ENCODE measurements at places on chromosomes 3 and 15. TPM values are rescaled to one million over a fixed set of nuclear protein-coding genes. Genes with fewer than 3 reads are reported as not detected.

The GPR62 gene
- not detected for total RNA-seq

The IQCF5 gene
- not detected for total RNA-seq

DNA sequence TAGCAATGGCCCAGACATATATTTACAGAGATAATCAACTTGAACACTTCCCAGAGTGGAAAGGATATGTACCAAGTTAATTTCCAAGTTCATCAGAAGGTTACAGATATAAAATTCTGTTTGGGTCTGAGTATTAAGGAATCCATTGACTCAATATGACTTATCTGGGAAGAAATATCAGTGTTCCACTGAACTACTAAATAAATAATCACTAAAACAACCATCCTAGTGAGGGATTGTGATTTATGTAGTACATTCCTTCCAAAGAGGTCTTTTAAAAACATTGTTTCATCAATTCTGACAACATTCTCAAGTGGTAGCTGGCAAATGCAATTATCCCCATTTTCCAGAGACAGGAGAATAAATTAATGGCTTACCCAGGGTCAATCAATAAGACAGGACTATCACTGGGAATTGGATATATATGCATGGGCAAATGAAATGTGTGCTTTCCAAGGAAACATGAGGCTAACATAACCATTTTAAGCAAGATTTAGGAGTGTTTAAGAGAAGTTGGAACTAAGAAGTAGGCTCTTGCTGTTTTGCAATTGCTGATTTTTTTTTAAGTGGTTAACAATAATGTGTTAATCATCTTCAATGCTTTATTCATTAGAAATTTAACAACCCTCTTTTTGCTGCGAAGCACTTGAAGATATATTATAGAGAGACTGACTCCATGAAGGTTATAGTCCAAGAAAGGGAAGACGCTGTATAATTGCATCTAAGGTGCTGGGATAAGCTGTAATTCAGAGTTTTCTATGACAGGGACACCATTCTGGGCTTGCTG lies 37.9 kb downstream of the SLC9A9 start:
- H3K27ac ChIP-seq: no peak overlapping the region
- H3K27me3 ChIP-seq: no peaks in the 10 kb centered on the region
- DNase-seq: no peak

DNA sequence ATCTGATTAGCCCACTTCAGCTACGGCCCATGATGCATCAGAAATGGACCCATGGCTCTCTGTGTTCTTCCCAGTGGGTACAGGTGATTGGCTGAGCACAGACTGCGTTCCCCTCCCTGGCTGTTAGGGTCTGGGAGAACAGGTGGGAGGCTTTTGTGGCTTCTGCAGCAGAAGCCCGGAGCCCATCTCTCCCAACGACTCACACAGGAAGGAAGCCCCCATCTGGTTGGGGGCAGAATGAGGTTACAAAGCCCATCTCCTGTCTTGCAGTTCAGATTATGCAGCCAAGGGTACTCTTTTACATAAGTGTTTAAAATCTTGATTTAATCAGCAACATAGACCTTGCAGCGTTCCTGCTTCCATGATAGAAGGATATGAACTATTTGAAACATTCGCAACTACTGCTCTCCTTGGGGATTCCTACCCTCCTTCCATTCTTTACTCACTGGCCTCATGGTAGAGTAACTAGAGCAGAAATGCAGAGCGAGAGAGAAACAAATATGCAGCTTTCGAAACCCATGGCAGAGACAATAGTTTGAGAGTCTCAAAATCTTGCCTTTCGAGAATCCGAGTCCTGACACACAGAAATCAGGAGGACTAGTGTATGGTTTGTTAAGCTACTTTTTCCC lies 291.3 kb downstream of the TLE3 start:
- DNase-seq: no peak
- no peak overlapping the region for H3K4me3 ChIP-seq
- no peaks in the 10 kb centered on the region for H3K36me3 ChIP-seq
- no peak overlapping the region for H3K27ac ChIP-seq

DNA sequence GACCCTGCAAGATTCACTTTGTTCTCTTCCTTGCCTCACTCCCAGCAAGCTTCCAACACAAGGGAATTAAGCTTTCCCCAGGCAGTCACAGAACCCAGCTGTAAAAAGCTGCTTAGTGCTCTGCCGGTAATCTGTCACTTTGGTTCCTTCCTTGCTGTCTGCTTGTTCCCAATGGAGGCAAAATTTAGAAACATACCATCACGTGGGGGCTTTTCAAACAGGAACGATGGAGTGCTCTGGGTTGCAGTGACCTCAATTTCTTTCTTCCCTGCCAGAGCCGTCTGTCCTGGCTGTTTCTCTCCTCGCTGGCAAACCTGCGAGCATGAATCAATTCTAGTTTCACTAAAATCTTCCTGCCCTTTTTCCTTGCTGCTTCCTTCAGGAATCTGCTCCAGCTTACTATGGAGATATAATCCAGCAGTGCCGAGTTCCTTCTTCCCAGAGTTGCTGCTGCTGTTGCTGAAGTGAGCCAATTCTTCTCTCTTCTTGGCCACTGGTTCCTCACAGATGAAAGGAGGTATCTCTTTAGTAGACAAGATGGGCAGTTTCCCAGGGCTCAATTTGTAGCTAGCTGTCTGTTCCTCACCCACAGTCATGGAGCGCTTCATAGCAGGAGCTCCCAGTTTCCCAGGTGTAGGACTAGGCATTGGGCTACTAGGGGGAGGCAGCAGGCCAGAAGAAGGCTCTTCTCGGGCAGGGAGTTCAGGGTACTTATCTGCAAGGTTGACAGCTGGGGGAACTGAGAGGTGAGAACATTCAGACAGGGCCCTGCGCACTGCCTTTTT lies 88.1 kb downstream of the DHX30 start:
- no peaks in the 10 kb centered on the region for H3K27me3 ChIP-seq
- H3K4me3 ChIP-seq: no peak overlapping the region
- no peaks in the 10 kb centered on the region for H3K36me3 ChIP-seq
- DNase-seq: no peak

DNA sequence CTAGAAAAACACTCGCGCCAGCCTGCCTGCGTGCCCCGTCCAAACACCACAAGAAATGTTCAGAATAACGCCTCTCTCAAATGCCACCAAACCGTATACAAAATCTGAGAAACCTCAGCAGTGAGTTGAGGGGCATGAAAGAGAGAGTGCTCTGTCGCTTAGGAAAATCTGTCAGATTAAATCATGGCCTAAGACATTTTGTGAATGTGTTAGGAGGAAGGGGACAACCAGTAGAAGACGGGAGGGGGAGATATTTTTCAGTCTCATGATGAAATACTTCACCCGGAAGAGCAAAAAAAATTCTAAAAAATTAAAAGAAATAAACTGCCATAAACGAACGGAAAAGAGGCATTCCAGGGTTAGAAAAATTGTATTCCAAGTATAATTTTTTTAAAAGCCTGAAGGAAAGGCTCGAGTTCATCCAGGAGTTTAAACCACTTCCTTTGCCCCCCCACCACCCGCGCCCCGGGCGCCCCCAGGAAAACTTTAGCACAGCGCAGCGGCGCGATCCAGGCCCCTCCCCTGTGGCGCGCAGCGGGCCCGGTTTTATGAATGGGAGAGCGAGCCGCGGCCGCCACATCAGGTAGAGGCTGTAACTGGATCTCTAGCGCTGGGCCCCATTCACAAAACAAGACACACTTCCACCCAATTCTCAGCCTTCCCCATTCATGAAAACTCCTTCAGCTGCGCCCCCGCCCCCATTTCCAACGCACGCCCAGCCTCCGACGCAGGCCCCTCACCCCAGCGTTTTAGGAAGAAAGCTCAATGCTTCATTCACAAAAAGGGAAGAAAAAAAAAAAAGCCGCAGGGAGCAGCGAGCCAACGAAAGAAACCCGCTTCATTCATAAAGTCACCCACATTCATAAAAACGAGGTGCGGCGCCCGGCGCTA lies 1.4 kb downstream of the ETV5 start:
- peak overlapping the region; percentile 80 for H3K27ac ChIP-seq
- H3K4me1 ChIP-seq: peaks cover 54% of the 10 kb centered on the region
- DNase-seq: peak; percentile 79
- peaks cover 24% of the 10 kb centered on the region for H3K36me3 ChIP-seq

DNA sequence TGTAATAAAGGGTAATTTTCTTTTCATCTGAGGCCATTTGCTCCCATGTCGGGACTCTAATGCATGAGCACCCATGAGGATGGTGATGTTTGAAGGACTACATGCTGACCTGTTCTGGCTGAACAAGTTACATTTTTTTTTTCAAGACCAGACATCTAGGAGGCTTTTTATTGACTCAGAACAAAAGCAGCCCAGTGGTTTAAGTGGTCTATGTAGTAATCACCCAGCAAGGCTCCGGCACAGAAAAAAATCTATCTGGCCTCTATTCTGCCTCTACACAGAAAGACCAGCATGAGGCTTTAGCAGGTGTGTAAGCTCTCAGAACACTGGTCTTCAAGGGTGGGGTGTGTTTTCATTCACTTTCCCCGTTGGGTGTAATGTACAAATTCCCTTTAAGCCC lies 95.1 kb upstream of the ZBED2 start:
- H3K36me3 ChIP-seq: no peaks in the 10 kb centered on the region
- no peaks in the 10 kb centered on the region for H3K27me3 ChIP-seq
- DNase-seq: no peak
- peaks cover 25% of the 10 kb centered on the region for H3K4me1 ChIP-seq

DNA sequence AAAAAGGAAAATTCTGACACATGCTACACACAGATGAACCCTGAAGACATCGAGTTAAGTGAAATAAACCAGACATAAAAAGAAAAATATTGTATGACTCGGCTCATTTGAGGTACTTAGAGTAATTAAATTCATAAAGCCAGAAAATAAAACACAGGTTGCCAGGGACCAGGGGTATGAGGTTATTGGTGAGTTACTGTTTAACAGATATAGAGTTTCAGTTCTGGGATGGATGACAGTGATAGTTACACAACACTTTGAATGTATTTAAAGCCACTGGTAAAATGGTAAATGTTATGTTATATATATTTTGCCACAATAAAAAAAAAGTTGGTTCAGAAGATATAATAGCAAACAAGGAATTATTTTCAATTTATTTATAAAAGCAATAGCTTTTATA lies 436.1 kb upstream of the WNT5A start:
- H3K27me3 ChIP-seq: no peaks in the 10 kb centered on the region
- no peak overlapping the region for H3K27ac ChIP-seq
- no peaks in the 10 kb centered on the region for H3K36me3 ChIP-seq
- DNase-seq: no peak

GRCh38 chr3:188268336-188268735 lies 114.4 kb downstream of the LPP start:
- H3K36me3 ChIP-seq: no peaks in the 10 kb centered on the region
- H3K27me3 ChIP-seq: no peaks in the 10 kb centered on the region
- no peak overlapping the region for H3K4me3 ChIP-seq
- no peak overlapping the region for H3K27ac ChIP-seq
- no peak for DNase-seq

DNA sequence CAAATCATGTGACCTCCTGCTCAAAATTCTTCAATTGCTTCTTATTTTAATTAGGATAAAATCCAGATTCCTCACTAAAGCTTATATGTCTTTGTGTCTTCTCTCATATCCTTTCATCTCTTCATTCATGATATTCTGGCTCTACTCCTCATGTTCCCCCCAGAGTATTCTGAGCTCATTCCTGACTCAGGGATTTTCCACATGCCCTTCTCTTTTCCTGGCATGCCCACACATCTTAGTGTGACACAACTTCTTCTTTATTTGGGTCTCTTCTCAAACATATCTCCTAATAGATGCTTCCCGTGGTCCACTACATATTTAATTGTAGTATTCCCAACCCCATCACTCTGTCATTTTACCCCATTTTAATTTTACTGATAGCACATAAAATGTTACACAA lies 15.2 kb upstream of the MBNL1 start:
- DNase-seq: no peak
- H3K4me3 ChIP-seq: no peak overlapping the region
- no peaks in the 10 kb centered on the region for H3K36me3 ChIP-seq
- H3K27ac ChIP-seq: no peak overlapping the region
- no peaks in the 10 kb centered on the region for H3K27me3 ChIP-seq
- H3K4me1 ChIP-seq: peaks cover 11% of the 10 kb centered on the region
